ENCODE measurements at places on chromosomes 7 and 10. TPM values are rescaled to one million over a fixed set of nuclear protein-coding genes. Genes with fewer than 3 reads are reported as not detected.
A peak's percentile ranks its signal among the peaks of the same experiment; 100 is the strongest.

The MKI67 gene
- 159 TPM for total RNA-seq

The LAMTOR4 gene
- total RNA-seq: 133 TPM

The NUTM2E gene
- total RNA-seq: not detected

The STEAP2 gene
- total RNA-seq: not detected

The PRR15 gene
- total RNA-seq: not detected

- H3K4me3 ChIP-seq: no peak overlapping the region
- H3K4me1 ChIP-seq: peaks cover 54% of the 10 kb centered on the region
- DNase-seq: no peak
- no peak overlapping the region for H3K27ac ChIP-seq
- peaks cover 43% of the 10 kb centered on the region for H3K27me3 ChIP-seq
Observed at GRCh38 chr10:17005621-17006566, 123.7 kb downstream of the CUBN start.

GRCh38 chr10:110069502-110069982 is 61.8 kb downstream of the ADD3 start:
- peak overlapping the region; percentile 80 for H3K4me3 ChIP-seq
- H3K4me1 ChIP-seq: peaks cover 95% of the 10 kb centered on the region
- peaks cover 6% of the 10 kb centered on the region for H3K36me3 ChIP-seq
- H3K27ac ChIP-seq: peak overlapping the region; percentile 96
- DNase-seq: no peak

GRCh38 chr10:112915590-112916572 is 34.2 kb upstream of the TCF7L2 start:
- no peak overlapping the region for H3K4me3 ChIP-seq
- no peaks in the 10 kb centered on the region for H3K36me3 ChIP-seq
- peaks cover 2% of the 10 kb centered on the region for H3K27me3 ChIP-seq
- H3K4me1 ChIP-seq: no peaks in the 10 kb centered on the region

GRCh38 chr10:117472872-117473271 is 69.7 kb upstream of the EMX2 start:
- H3K36me3 ChIP-seq: no peaks in the 10 kb centered on the region
- H3K4me1 ChIP-seq: no peaks in the 10 kb centered on the region
- no peak overlapping the region for H3K4me3 ChIP-seq
- peaks cover 4% of the 10 kb centered on the region for H3K27me3 ChIP-seq
- DNase-seq: no peak

DNA sequence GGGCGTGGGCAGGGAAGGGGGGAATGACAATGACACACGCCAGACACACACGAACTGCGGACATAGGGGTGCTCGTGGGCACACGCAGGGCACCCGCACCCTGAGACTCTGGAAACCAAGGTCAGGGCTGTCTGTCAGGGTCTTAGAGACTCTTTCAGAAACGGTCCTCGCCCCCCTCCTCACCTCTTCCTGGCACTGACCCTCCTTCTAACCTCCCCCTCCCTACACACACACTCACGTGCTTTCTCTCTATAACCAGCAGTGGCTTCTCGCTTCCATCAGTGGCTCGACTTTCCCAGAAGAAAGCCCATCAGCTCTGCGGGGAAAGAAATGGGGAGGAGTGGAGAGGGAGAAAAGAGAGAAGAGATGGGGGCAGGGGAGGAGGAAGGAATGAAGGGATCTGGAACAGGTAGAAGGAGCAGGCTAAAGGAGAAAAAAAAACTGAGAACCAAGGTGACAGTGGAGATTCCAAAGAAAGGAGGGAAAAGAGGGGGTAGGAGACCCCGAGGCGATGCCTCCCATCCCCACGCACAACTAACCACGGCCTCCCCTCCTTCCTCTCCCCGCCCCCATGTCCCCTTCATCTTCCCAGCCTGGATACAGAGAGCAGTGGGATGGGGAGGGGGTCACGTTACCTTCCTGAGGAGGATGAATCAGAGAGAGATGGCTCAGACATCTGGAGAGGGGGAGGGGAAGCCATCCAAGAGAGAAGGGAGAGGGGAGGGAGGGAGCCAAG is 1.7 kb upstream of the VGF start:
- no peak overlapping the region for H3K27ac ChIP-seq
- peaks cover 3% of the 10 kb centered on the region for H3K36me3 ChIP-seq
- peak overlapping the region; percentile 26 for H3K4me3 ChIP-seq
- peaks cover 77% of the 10 kb centered on the region for H3K27me3 ChIP-seq

GRCh38 chr10:12350167-12350872 is 973 bp downstream of the CAMK1D start:
- peak overlapping the region; percentile 90 for H3K4me3 ChIP-seq
- H3K4me1 ChIP-seq: peaks cover 31% of the 10 kb centered on the region
- H3K27me3 ChIP-seq: peaks cover 57% of the 10 kb centered on the region

DNA sequence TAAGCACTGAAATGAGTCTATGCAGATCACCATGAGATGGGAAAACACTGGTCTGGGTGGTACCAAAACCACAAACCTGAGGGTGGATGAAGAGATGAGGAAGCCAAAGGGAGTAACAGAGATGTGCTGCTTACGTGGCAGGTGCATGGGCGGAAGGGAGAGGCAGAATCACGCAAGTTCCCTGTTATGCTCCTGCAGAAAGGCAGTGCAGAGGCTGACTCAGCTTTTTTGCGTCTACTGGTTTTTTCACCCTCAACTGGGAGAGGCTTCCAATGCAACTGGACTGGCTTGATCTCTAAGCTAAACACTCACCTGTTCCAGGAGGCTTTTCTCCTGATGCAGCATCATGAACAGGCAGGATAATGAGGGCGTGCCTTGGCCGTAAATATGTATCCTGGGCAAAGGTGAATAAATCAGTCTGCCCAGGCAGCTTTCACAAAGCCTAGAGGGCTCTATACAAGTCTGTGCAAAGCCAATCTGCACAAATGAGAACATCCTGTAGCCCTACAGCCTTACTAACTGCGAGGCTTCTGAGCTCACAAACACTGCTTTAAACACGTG is 95.4 kb upstream of the AFAP1L2 start:
- H3K27me3 ChIP-seq: no peaks in the 10 kb centered on the region
- peak overlapping the region; percentile 85 for H3K27ac ChIP-seq
- H3K4me1 ChIP-seq: peaks cover 81% of the 10 kb centered on the region
- peaks cover 28% of the 10 kb centered on the region for H3K36me3 ChIP-seq
- DNase-seq: peak; percentile 59

GRCh38 chr10:117775526-117775925 is 233.0 kb downstream of the EMX2 start:
- no peaks in the 10 kb centered on the region for H3K4me1 ChIP-seq
- no peak for DNase-seq
- no peak overlapping the region for H3K27ac ChIP-seq
- no peak overlapping the region for H3K4me3 ChIP-seq

DNA sequence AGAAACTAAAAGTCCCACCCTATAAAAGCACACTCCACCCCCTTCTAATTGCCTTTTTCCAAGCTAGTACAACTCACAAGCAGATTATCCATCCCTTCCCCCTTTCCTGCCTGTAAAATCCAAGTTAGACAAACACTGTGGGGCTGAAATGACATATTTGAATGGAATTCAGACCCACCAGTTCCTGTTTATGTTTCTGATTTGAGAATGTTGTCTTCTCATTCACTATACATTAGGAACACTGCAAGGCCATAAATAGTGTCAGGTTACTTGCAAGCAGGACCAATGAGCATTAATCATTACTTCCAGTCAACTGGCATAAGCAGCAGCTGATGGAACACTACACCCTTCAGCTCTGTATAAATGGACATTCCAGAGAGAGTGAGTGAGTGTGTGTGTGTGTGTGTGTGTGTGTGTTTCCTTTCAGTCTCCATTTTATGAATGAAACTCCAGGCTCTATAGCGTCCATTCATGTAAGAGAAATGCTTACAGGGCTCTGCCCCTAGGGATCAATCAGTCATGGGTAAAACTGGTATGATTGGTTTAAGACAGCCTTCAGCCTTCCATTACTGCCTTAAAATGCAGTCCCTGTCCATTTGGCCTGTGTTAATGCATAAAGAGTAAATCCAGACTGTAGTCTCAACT is 69.3 kb downstream of the ETV1 start:
- no peaks in the 10 kb centered on the region for H3K36me3 ChIP-seq
- no peaks in the 10 kb centered on the region for H3K4me1 ChIP-seq
- H3K27me3 ChIP-seq: no peaks in the 10 kb centered on the region

DNA sequence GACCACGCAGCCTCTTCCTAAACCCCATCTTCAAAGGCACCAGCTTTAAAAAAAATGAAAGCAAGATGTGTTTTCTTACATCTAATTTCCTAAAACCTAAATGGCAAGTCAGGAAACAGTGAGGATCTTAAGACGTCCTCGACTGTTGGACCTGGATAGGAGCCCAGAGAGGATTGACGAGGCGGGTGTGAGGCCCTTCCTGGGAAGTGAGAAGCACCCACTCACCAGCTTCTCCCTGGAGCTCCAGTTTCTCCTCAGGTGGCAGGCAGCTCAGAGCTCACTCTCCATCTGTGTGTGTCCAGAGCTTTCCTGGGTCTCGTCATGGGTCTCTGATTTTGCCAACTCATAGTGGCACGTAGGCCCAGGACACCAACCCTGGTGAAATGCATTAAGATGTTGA is 614.0 kb upstream of the AUTS2 start:
- no peak overlapping the region for H3K27ac ChIP-seq
- no peaks in the 10 kb centered on the region for H3K36me3 ChIP-seq
- no peak overlapping the region for H3K4me3 ChIP-seq
- H3K4me1 ChIP-seq: no peaks in the 10 kb centered on the region
- no peak for DNase-seq

DNA sequence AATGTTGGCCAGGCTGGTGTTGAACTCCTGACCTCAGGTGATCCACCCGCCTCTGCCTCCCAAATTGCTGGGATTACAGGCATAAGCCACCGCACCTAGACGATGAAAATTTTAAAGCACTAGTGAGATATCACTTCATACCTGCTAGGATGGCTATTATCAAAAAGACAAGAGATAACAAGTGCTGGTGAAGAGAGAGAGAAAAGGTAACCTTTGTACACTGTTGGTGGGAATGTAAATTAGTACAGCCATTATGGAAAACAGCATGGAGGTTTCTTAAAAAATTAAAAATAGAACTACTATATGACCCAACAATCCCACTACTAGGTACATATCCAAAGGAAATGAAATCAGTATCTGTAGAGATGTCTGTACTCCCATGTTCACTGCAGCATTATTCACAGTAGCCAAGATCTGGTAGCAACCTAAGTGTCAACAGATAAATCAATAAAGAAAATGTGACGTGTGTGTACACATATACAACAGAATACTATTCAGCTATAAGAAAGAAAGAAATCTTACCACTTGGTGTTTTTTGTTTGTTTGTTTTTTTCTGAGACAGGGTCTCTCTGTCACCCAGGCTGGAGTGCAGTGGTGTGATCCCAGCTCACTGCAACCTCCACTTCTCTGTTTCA is 12.5 kb downstream of the MMS19 start:
- no peak overlapping the region for H3K4me3 ChIP-seq
- no peak for DNase-seq
- peaks cover 11% of the 10 kb centered on the region for H3K4me1 ChIP-seq
- no peaks in the 10 kb centered on the region for H3K27me3 ChIP-seq
- H3K36me3 ChIP-seq: peaks cover 18% of the 10 kb centered on the region

DNA sequence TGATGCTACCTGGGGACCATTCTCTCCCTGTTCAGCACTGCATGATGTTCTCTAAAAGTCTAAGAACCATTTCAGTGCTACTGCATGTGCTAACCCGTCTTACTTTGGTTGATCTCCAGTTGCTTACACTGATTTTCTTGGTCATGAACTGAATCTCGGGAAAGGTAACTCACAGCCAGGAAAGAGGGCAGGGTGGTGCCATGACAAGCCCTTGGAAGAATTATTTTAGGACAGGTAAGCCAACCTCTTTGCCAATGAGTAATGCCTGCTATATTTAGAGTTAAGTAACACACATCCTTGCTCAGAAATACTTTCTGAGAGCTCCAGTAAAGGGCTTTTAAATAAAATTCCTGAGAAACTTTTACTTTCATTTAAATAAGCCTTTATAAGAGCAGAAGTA is 126.7 kb downstream of the ARL4A start:
- no peaks in the 10 kb centered on the region for H3K4me1 ChIP-seq
- no peak overlapping the region for H3K27ac ChIP-seq
- no peaks in the 10 kb centered on the region for H3K36me3 ChIP-seq
- H3K27me3 ChIP-seq: peaks cover 7% of the 10 kb centered on the region
- H3K4me3 ChIP-seq: no peak overlapping the region

GRCh38 chr10:44920252-44920651 is 9.1 kb downstream of the TMEM72 start:
- no peak for DNase-seq
- no peaks in the 10 kb centered on the region for H3K4me1 ChIP-seq
- peaks cover 13% of the 10 kb centered on the region for H3K27me3 ChIP-seq
- H3K36me3 ChIP-seq: no peaks in the 10 kb centered on the region
- H3K27ac ChIP-seq: no peak overlapping the region

DNA sequence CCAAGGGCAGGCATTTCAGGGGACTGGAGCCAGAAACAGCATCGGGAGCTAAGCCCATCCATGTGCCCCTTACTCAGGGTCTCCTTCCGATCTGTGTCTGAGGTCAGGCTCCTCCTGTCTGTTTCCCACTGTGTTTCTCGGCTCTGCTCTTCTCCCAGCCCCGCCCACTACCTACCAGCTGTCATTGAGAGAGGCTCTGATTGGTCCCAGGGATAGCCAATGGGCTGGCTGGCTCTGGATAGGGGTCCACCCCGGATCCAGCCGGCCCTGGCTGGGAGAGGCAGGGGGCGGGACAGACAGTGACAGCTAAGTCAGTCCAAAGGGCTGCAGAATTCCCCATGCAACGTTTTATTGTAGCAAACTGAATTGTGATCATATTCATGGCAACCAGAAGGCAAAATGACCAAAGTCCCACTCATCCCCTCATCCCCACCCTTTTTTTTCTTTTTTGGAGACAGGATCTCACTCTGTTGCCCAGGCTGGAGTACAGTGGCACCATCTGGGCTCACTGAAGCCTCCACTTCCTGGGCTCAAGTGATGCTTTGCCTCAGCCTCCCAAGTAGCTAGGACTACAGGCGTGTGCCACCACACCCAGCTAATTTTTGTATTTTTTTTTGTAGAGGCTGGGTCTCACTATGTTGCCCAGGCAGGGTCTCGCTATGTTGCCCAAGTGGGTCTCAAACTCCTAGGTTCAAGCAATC is 76.3 kb downstream of the CLIP2 start:
- no peak overlapping the region for H3K27ac ChIP-seq
- no peak for DNase-seq
- H3K27me3 ChIP-seq: no peaks in the 10 kb centered on the region
- no peaks in the 10 kb centered on the region for H3K36me3 ChIP-seq
- no peaks in the 10 kb centered on the region for H3K4me1 ChIP-seq

- H3K27me3 ChIP-seq: no peaks in the 10 kb centered on the region
- no peak overlapping the region for H3K27ac ChIP-seq
- H3K36me3 ChIP-seq: peaks cover 2% of the 10 kb centered on the region
- no peak overlapping the region for H3K4me3 ChIP-seq
- no peak for DNase-seq
- H3K4me1 ChIP-seq: no peaks in the 10 kb centered on the region
Observed at GRCh38 chr10:102617041-102617440, 27.2 kb upstream of the TRIM8 start.

Data from activated T-helper 1 cell treated with anti-CD3 and anti-CD28 coated beads, Interleukin-12 subunit alpha, Interleukin-12 subunit beta, Interleukin-2, Interleukin-4 antibody, amounts not matched to agents 30 ng/mL and 10 ng/mL and 1 ng/mL, durations not matched to agents 14 hours and 24 hours and 36 hours (primary cell).